Activated CD4-positive, CD25-positive, alpha-beta regulatory T cell treated with anti-CD3 and anti-CD28 coated beads, Interleukin-2, amount 50 U/mL, for 16 hours (primary cell): ENCODE measurements at places on chromosomes 3 and 15.

DNA sequence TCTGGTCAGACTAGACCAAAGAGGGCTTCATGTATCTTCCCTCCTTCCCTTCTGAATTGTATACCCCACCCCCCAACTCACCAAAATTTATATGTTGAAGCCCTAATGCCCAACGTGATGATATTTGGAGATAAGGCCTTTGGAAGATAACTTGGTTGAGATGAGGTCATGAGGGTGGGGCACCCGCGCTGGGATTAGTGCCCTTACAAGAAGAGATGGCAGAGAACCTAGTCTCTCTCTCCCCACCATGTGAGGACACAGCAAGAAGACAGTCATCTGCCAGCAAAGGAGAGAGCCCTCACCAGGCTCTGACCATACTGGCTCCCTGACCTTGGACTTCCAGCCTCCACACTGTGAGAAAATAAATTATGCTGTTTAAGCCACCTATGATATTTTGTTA is 13.5 kb downstream of the PLCD1 start:
- no peak for DNase-seq

GRCh38 chr3:187014417-187014864 is 84.1 kb downstream of the ST6GAL1 start:
- DNase-seq = no peak

GRCh38 chr3:185503521-185503920 is 4.7 kb upstream of the TMEM41A start:
- no peak for DNase-seq

DNA sequence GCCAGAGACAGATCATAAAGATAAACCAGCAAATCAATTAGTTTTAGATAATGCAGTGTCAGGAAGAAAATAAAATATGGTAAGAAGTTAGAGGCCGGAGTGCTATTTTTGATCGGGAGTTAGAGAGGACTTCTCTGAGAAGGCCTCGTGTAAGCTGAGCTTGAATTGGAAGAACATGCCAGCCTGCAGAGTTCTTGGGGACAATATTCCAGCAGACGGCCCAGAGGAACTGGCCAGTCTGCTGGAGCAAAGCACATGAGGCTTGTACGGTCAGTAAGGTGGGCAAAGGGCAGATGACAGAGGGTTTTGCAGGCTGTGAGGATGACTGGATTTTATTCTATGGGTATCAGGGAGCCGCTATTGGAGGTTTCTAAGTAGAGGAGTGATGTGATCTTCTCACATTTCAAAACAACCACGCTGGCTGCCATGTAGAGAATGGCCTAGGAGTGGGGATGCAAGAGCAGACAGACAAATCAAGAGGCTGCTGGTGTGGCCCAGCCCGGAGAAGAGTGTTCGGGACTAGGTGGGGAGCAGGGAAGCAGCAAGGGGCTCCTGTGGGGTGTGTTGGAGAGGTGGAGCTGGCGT is 84.0 kb downstream of the HES1 start:
- DNase-seq = no peak

DNA sequence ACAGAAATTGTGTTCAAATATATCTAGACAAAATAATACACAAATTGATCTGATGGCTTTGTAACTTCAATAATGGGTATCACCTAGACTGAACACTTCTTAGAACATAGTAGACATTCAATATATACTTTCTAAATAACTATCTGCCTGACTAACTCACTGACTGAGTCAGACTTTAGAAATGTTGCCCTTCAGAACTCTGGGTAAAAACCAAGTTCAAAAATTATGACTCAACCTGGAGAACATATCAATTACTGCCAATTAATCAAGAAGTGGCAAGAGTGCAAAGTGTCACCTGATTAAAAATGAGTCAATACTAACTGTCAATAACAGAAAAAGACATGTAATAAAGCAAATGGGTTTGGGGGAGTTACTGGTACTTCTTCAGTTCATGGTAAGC is 144.6 kb upstream of the TMCO5A start:
- no peak for DNase-seq

DNA sequence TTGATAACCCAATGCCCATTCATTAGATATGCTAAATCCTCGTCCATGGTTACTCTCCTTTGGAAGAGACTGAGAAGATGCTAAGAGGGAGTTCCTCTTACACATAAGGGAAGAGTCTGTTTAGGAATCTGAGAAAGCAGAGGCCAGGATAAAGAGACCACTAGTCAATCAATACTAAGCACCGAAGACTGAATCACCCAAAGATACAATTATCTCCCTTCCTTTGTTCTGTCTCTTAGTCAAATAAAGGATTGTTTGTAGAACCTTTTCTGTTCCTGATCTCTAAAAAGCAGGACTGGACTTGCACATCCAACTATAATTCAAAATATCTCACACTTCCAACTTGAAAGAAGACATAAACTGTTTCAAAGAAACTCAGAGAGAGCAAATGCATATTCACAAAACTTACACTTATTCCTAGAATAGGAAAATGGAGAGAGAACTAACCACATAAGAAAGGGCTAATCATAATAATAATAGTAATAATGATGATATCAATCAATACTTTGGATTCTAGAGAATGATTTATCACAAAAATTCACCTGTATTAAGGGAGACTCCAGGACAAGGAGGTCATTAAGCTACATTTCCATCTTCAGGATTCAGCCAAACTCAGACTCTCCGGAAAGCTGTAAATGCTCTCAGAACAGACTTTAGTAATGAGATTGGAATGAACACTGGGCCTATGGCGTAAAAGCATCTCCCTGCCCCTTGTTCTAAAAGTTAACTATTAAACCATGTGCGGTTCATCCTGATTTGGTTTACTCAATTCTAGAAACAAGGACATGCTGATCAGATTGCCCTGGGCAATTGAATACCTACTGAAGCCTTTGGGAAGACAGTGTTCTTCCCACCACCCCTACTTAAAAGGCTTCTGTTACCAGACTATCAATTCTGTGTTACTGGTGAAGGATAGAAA is 401.5 kb downstream of the ZBTB20 start:
- DNase-seq = no peak

DNA sequence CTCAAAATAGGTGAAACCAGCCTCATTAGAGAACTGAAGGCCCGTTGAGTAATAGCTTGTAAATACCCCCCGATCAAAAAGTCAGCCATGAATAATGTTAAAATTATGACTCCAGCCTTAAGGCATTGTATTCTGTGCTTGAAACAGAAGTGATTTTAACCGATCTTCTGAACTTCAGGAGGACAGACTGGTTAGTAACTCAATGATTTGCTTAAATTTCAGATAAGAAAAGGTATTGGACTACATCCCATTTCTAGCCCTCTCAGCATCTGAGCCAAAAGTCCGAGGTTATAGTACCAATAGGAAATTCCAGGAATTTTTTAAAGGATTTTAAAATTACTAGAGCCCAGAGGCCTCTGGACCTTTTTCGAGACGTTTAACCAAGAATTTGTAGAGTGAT is 67.7 kb upstream of the FGF12 start:
- no peak for DNase-seq

- DNase-seq = no peak
Observed at GRCh38 chr3:143970773-143971358, 757 bp upstream of the DIPK2A start.

- no peak for DNase-seq
Observed at GRCh38 chr3:98811048-98811447, 47.9 kb downstream of the ST3GAL6 start.

DNA sequence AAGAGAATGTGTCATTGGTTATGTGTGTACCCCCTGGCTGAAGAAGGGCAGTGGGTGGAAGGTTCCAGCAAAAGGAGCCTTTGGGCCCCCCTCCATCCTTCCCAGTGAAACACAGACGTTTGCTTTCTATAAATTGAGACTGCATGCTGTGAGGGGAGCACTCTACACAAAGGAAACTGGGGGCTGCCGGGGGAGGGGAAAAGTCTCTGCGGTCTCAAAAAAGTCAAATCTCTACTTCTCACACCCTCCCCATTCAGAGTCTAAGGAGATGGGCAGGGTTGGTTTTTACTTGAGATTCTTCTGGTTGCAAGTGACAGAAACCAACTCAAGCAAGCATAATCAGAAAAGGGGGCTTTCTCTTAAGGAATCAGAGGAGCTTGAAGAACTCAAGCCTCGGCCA is 50.1 kb upstream of the TLE3 start:
- DNase-seq = no peak

DNA sequence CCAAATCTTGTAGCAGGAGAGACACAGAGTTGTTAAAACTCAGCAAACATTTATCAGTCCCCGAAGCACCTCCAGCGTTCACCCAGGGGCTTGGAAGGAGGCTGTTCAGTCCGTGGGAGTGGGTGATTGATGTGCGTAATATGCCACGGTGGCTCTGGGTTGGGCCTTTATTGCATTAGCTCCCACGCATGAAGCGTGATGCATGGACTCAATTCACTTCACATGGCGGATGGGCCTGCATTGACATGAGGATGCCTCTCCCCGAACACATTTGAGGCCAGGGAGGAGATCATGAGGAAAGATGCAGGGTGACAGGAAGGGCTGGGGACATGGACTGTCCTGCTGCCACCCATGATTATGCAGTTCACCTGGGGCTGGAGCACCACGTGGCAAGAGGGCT is 126.5 kb downstream of the FAM43A start:
- DNase-seq = no peak

DNA sequence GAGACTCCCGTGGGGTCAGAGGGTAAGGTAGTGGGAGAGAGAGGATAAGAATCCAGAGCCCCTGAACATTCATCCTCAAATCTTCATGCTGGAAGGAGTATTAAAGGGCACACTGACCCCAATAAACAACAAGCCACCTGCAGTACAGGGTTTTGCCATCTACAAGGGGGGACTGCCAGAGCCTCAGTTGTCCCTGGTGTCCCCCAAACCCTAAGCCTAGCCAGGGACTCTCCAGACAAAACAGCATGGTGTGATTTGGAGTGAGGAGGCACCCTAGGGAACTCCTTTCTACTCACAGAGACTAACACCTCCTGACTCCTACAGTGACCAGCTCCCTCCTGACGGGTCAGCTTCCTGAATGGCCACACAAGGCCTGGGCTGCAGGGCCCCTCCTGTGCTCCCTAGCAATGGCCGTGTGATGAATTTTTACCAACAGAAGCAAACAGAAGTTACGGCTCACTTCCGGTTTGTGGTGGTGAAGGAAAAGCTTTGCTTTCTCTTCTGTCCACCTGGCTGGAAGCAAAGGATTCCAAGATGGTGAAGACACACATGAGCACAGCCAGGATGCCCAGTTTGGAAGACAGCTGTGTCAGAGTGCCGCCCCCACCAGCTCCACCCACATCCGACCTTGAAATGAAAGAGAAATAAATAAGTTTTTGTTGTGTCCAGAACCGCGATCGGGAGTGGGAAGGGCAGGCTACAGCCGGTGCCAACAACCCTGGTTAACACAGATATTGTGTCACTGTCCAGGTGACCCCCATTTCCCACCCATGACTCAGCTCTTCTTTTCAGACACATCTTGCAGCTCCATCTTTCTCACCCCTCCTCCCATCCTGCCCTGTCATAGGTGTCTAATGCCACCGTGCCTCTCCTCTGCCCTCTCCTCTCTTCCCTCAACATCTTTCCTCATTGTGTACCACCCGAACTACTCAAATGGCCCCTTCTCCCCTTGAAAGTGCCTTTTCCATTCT is 69.6 kb upstream of the ATP13A3 start:
- DNase-seq = no peak

DNA sequence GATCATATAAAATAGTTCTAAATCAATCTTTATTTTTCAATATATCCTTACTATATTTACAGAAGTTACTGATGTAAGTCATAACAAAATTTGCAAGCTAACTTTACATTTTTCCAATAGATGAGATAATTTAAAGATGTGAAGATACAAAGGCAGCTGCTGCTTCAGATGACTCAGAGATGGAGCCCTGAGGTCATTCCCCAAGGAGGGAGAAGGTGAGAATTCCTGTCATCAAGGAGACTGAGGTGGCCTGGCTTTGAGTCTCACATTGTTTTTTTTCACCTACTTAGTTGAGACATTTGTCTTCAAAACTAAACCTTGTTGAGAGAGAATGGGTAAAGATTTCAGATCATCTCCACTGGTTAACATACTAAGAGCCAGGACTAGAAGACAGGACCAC is 3.9 kb upstream of the SAMD7 start:
- no peak for DNase-seq

DNA sequence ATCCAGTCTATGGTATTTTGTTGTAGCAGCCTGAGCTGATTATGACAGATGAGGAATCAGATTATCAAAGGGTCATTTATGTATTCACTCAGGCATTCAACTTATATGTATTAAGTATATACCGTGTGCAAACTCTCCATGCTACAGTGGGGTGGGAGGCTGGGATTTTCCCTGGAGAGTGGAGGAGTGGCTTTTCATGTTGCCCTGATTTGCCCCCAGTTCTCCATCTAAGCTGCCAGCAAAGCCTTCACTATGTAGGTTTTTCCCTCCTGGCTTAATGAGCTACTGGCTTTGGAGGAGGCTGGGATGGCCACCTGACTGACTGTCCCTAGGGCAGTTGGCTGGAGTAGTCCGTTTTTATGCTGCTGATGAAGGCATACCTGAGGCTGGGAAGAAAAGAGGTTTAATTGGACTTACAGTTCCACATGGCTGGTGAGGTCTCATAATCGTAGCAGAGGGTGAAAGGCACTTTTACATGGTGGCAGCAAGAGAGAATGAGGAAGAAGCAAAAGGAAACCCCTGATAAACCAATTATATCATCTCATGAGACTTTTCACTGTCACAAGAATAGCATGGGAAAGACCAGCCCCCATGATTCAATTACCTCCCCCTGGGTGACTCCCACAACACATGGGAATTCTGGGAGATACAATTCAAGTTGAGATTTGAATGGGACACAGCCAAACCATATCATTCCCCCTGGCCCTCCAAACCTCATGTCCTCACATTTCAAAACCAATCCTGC is 253.9 kb downstream of the RPLP1 start:
- no peak for DNase-seq

DNA sequence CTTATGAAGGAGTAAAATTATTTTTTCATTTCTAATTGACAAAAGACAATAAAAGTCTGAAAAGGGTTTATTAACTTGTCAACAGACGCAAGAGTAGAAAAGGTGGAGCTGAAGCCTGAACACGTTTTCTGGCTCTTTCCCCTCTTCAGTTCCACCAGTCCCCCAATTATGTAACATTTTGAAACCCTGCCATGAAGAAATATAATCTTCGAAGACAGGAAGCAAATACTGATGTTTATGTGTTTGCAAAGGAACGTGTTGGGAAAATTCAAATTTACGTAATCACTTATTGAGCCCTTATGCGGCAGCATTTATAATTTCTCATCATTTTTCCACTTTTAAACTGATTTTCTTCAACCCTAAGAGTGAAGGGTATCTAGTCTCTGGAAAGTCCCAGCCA is 767 bp downstream of the AP3S2 start:
- DNase-seq = no peak

- DNase-seq = no peak
Observed at GRCh38 chr15:31776039-31776438, 254.3 kb upstream of the CHRNA7 start.

DNA sequence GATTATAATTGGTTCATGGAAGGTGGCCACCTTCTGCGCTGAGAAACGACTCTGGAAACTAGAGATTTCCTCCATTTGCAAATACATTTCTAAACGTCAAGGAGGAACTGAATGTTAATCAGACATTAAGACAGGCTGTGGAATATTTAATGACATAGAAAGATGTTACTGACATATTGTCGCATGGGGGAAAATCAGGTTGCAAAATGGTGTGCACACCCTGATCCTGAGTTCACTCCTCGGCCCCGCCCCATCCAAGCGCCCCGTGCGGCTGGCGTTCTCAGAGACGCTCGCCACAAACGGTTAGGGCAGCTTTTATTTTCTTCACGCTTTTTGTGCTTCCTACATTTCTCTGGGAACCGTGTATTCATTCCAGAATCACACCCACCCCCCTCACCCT is 10.7 kb downstream of the H1-8 start:
- DNase-seq = no peak

- no peak for DNase-seq
Observed at GRCh38 chr3:3686907-3687648, 112.2 kb upstream of the LRRN1 start.
